ENCODE measurements at places on chromosomes 3 and 15.
A peak's percentile ranks its signal among the peaks of the same experiment; 100 is the strongest.

GRCh38 chr3:44226573-44226972 is 15.1 kb upstream of the TOPAZ1 start:
- no peak for DNase-seq

GRCh38 chr15:29162411-29162810 is 107.2 kb downstream of the NSMCE3 start:
- DNase-seq = peak; percentile 3

DNA sequence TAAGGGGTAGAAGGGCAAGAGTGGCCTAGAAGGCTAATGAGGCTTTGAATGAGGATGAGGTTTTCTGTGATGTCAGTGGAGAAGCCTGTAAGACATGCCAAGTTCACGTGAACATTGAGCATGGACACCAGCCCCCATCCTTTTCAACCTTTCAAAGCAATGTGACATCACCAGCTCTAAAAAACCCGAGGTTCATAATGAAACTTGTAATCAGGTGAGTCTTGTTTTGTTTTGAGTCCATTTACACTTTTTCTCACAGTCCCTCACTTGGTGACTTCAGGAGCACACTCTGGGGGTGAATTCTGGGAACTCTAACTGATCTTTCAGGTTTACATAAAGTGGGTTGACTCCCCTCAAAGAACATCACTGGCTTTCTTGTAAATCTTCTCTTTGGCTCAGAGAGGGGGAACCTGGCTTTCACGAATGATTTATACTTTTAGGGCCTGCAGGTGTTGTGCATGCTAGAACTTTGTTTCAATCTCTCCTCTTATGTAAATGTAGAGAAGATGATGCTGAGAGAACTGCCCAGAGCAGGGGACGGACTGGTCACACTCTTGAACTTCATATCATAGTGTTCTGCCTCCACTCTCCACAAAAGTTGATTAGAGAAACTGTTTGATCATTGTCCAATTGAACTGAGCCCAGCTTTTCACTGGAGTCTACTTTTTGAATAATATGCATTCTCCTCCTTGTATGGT is 224.7 kb upstream of the SATB1 start:
- DNase-seq = no peak

- no peak for DNase-seq
Measured at GRCh38 chr15:38610748-38611147, 46.1 kb upstream of the RASGRP1 start.

DNA sequence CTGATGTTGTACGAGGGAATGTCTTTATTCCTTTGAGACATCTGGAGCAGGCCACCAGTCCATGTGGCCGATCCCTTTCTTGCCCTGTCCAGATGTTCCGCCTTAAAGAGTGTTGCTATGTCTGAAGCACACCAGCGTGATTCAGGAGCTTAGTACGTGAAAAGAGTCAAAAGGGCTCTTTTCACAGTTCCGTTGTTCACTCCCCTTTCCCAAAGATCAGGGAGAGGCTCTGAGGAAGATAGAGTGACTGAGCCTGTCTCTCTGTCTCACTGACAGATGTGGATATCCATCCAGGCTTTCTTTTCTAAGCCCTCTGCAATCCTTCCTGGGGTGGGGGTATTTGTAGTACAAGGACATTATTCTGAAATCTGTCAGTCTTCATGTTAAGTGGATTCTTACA is 262.5 kb upstream of the LRTM1 start:
- no peak for DNase-seq

- no peak for DNase-seq
Measured at GRCh38 chr3:155748611-155749365, 3.9 kb upstream of the PLCH1 start.

DNA sequence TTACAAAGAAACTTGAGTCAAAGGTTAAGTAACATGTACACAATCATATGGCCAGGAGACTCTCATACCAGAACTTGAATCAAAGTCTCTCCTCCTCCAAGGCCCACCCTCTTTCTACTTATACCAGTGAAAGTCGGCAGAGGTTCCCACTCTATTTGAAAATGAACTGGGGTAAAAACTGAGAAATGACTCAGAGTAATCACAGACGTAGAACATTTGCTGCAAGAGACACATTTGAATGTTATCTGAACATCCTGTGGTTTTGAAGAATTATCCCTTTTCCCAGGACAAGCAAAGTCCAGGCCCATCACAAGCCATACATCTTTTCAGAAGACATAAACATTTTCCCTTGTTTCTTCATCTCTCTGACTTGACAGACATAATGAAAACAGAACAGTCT is 55.8 kb downstream of the SHOX2 start:
- DNase-seq = no peak

DNA sequence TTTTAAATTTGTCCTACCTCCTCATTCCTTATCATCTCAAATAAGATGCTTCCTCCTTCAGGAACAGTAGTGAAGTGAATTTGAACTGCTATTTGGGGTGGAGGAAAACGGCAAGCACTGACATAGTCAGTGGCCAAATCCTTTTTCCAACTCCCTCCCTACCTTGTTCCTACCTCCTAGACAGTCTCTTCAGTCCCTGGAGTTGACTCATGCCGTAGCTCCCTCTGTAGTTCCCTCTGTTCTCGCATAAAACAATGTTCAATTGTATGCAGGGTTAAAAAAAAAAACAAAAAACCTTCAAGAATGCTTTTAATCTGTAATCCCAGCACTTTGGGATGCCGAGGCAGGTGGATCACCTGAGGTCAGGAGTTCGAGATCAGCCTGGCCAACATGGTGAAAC is 1.4 kb downstream of the UBR1 start:
- no peak for DNase-seq

- no peak for DNase-seq
Measured at GRCh38 chr3:119318876-119319275, 24.7 kb downstream of the ARHGAP31 start.

DNA sequence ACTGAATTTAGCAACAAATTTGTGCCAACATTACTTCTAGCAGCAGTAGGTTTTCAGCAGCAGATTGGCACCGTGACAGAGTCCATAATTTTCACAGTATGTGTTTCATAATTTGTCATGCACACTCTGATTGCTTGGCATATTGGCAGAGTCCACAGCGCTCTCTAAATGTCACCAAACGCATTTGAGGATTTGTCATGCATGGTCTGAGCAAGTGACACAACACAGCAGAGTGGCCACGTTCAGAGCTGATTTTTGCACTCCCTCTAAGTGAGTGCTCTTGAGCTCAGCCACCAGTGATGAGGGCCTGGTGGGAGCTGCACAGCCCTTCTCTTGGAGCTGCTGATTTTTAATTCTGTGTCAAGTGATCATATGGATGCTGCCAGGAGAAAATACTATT is 1270.8 kb downstream of the ROBO1 start:
- DNase-seq = no peak

DNA sequence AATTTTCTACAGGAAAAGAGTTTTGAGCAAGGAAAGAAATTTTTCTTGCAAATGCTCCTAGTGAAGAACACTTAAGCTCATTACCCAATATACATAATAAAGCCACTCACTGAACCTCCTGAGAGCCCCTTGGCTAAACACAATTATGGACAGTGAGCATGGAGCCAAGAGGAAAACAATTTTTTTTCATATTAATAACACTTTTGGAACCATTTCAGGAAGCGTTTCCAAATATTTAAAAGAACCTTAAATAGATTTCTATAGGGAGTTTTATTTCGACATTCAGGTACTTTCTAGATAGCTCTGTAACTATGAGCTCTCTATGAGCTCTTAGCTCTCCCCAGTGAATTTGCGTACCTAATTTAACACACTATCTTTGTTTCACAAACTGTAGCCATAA is 581.1 kb downstream of the ZNF385D start:
- DNase-seq = no peak

DNA sequence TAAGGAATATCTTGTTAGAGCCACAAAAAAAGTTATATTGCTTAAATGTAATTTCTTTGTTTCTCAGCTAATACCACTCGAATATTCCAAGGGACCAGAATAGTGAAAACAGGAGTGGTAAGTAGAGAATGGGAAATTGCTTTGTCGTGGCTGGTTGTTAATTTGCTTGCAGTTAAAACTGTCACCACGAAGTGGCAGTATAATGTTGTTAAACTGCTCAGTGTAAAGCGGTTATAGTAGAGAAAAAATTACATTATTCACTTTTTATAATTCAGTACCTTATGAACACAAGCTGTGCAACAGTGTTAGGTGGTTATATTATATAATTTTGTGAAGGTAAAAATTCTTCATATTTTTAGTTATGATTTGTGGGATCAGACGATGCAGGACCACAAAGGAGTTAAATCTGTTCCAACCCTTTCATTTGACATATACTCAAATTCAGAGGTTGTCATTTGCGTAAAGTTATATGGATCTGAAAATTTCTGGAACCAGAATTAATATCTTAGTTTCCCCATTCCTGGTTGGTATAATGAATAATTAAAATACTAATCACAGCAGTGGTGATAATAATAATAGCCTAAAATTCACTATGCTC is 171.8 kb downstream of the FEZF2 start:
- no peak for DNase-seq

DNA sequence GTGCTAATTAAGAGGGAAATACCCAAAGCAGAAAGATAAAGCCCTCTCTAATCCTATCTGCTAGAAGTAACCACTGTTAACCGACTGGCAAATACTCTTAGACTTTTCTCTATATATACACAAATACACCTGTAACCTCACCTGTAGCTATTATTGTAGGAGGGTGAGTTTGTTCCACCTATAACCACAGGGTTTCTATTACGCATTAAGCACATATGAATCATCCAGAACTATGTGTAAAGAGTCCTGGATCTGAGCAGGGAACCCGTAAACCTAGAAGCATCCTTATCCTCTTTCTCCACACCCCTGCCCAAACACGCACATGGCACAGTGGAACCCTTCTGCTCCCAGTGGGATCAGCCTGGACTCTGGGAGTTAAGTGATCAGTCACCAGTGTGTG is 172.8 kb upstream of the C2CD4B start:
- DNase-seq = no peak

GRCh38 chr15:67575039-67575502 is 32.6 kb downstream of the MAP2K5 start:
- no peak for DNase-seq

- no peak for DNase-seq
Measured at GRCh38 chr15:35505809-35506208, 40.2 kb downstream of the DPH6 start.

- no peak for DNase-seq
Measured at GRCh38 chr15:100759106-100759505, 120.5 kb upstream of the ALDH1A3 start.

DNA sequence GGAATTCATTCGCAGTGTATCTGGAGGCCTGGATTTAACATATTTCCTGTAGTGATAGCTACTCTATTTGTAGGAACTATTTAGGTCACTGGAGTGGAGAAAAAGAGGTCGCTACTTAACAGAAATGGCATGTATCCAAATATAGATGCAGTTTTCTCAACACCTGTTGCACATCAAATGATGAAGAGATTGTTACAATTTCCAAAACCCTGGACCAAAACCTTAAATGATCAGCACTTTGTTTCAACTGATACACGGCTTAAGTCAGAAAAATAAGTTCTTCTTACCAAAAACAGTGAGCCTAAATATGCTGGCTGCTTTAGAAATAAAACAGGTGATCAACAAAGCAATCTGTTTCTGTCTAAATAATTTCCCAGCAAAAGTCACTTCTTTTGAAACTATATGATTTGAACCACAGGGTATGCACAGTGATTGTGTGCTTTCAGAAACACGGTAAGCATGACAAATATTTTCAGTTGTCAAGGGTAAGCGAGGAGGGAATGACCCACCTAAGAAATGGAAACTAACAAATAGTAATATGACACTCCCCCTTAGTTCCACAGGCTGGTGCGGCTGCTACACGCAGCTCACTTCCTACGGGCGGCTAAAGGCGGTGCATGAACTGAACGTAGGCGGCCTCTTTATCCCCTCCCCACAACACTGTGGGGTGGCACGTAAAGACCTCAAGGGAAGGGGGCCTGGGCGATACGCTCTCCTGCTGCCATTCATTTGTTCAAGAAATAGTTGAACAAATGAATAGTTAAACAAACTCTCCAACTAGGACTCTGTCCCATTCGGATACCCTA is 1.1 kb downstream of the EHD4 start:
- no peak for DNase-seq

DNA sequence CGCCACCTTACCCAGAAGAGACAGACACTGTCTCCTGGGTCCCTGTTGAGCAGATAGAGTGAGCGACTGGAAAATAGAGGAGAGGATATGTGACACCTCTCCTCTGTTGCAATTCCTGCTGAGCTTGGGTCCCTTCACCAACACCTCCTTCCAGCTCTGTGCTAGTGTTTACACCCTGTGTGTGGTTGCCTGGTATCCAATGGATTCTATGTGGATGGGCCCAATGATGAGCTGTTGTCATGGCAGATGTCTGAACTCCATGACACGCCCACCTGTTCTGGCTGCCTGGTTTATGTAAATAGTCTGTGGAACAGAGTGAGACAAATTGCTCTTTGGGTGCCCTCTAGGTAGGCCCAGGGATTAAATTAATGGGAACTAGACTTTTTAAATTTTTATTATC is 23.7 kb downstream of the RBM5 start:
- no peak for DNase-seq

DNA sequence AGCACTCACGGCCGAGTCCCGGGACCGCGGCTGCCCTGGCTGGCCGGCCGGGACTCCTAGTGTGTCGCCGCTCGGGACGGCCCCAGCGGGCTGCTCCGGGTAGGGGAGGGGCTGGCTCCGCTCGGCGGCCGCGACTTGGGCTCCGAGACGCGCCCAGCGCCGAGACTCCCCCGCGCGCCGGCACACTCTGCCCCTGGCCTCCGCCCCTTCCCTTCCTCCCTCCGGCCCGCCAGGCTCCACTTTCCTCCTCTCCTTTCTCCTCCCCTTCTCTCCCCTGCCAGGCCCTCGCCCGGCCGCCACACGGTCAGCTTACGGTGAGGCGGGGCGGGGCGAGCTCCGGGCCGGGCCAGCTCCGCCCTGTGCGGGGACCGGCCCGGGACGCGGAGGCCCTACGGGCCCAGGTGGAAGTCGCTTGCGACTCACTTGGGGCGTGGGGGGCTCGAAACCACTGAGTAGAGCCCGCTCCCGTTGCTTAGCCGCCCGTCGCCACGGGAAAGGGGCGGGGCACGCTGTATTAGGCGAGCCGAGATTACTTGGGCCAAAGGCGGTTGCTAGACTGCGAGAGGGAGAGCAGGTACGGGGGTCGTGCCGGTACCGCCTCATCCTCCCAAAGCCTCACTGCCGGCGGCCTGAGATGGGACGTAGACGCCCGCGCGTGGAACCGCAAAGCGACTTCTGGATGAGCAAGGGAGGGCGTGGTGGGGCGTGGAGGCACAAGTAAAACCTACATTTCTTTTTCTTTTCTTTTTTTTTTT is at the start of gene ITGB5:
Gene ITGB5, minus strand, starts transcription at position 189 of the 755 bp plus-strand sequence. CDS start 365 bp downstream, outside the sequence.
- DNase-seq = peak; percentile 69

All from NT2/D1 (cell line).